Stimulated activated naive CD4-positive, alpha-beta T cell (primary cell): ENCODE measurements at places on chromosomes 3 and 15.

DNA sequence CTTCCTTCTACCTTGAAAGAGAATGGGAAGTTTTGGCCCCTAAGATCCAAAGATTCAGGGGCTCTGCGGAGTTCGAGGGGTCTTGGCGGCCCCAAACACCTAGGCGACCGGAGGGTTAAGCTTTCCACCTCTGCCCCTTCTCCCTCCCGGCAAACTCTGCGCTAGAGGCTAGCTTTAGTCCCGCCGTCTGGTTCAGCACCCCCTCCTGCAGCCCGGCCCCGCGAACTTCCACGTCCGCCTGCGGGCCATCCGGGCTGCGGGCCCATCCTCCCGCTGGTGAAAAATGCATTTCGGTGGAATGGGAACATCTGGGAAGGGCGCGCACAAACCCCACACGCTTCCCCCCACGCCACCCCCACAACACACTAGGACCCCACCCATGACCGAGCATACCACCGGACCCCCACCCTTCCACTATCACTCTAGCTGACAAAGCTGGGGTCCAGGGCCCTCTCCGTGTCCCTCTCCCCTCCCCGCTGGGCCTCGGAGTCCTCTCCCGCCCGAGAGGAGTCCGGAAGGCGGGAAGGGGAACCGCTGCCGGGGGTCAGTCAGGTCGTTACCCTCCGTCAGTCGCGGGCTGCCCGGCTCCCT is 1.0 kb downstream of the SHOX2 start:
- DNase-seq = no peak

- DNase-seq = no peak
Observed at GRCh38 chr3:132378846-132379245, 38.5 kb upstream of the DNAJC13 start.

DNA sequence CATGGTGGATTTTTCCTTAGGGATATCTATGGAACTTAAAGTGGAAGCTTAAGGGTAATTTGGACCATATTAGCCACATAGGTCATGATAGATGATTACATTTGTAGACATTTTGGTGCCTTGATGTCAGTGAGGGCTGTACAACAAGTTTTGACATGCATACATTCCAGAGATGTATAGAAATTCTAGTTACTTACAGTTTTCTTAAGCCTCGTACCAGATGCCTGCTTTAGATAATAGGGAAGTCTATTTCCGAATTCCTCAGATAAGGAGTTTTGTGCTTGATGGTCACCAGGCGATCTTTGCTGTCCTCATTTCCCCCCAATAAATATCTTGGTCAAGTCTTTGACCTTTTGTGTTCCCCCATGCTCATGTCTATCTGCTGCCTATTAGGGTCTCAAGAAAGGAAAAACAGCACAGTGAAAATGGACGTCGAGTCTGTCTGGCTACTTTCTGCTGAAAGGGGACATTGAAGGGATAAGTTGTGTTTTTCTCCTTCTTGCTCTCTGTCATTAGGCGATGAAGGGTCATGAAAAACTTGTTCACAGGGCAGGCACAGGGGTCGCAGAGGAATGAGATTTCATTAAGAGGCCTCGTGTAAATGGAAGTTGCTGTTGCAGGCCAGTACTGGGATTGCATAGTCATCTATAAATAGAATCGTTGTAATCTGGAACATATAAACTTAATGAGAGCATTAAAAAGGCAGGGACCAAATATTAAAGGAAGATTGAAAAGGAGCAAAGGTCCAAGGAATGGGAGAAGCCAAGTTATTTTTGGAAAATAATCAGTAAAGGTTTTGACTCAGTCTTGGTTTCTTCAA is 20.0 kb upstream of the SENP7 start:
- no peak for DNase-seq

- no peak for DNase-seq
Observed at GRCh38 chr15:63372753-63373152, 8.9 kb downstream of the CA12 start.

DNA sequence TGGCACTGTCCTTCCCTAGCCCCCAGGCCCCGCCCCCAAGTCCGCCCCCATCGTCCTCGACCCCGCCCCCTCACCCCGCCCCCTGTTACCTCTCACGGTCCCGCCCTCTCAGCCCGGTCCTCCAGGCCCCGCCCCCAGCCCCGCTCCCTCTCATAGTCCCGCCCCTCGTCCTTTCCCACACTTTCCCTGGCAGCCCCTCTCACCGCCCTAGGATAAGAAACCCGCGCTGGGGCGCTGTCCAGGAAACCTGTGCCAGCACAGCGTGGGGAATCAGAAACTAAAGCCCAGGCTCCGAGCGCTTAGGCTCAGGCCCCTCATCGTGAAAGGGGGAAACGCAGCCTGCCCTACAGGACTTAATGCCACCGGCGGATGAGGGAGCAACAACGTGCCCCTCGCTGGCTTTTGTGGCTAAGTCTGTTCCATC is 20.9 kb downstream of the TRPM1 start:
- peak; percentile 35 for DNase-seq

GRCh38 chr3:43629741-43630140 is 7.9 kb upstream of the ANO10 start:
- DNase-seq = no peak

GRCh38 chr15:38687340-38687739 is 122.7 kb upstream of the RASGRP1 start:
- no peak for DNase-seq

GRCh38 chr3:182246870-182247269 is 535.1 kb downstream of the SOX2 start:
- no peak for DNase-seq

GRCh38 chr3:3735919-3736318 is 63.3 kb upstream of the LRRN1 start:
- no peak for DNase-seq

DNA sequence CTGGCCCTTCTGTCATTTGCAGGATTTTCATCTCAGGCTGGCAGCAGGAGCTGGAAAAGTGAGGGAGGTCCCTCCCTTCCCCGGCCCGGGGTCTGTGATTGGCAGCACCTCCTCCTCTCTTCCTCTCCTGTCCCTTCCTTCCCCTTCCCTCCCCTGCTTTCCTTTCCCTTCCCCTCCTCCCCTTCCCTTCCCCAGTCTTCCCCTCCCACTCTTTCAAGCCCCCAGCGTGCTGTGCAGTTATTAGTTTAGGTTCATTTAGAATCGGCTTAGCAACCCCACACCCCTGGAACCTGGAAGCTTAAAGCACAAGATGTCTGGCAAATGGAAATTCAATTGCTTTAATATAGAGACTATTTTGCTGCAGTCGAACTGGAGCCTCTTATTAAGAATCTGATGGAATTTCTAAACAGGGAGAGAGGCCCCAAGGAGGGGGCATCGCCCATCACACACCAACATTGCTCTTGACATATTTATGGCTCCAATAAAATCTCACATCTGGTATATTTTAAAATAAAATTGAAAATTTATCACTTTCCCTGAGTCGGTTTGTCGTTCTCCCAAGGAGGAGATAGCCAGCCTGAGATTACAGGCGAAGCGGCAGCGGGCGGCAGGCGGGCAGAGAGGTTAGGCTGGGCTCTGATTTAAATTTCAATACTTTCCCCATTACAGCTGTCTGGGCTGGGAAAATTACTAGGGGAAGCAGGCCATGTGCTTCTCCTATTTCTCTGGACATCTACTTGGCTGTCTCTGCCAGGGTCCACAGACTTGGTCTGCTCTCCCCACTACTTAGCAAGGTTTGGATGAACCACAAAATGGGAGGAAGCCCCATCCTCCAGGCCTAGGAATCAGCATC is 98.9 kb downstream of the LINGO1 start:
- DNase-seq = no peak

DNA sequence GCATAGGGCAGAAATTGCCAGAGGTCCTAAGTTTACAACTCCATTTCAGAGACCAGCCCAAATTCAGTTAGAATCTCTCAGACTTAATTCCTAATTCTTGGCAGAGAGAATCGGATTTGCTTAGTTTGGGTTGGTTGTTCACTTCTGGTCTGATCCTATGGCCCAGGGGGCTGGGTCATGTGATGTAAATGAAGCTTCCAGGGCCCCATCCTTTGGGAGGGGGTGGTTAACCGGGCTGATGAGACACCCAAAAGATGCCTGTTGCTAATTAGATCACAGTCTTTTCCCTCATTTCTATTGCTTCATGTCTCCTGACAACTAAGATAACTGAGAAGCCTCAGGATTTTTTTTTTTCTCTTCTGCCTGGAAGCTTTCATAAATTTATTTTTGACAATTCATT is 11.1 kb upstream of the ZNF620 start:
- no peak for DNase-seq

GRCh38 chr15:59738676-59739075 is 49.6 kb upstream of the BNIP2 start:
- DNase-seq = no peak

DNA sequence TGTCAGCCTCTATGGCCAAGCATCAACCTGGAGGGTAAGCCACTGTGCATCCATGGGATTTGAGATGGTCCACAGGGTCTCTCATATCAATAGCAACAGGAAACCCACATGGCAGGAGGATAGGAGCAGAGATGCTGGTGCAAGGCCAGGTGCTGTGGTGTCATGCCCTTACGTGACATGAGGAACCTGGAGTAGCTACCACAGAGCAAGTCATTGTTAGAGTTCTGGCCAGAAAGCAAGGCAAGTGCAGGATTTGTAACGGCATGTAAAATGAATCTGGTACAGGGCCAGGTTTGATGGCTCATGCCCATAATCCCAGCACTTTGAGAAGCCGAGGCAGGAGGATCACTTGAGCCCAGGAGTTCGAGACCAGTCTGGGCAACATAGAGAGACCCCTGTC is 14.8 kb upstream of the ZNF774 start:
- DNase-seq = no peak

DNA sequence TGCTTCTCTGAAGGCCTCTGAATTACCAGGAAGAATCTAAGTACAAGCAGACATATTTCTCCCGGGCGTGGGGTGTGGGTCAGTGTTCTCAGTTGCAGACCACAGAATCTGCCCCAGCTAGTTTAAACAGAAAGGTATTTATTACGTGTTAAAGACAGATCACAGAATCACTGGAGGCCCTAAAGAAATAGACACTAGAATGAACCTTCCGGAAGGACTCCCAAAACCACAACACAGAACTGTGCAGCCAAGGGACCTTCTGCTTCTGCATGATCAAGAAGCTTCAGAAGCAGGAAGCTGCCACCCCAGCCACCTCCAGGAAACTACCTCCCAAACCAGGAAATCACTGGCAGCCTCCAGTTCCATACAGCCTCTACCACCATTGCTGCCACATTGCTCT is 32.7 kb upstream of the ZFAND6 start:
- DNase-seq = no peak

DNA sequence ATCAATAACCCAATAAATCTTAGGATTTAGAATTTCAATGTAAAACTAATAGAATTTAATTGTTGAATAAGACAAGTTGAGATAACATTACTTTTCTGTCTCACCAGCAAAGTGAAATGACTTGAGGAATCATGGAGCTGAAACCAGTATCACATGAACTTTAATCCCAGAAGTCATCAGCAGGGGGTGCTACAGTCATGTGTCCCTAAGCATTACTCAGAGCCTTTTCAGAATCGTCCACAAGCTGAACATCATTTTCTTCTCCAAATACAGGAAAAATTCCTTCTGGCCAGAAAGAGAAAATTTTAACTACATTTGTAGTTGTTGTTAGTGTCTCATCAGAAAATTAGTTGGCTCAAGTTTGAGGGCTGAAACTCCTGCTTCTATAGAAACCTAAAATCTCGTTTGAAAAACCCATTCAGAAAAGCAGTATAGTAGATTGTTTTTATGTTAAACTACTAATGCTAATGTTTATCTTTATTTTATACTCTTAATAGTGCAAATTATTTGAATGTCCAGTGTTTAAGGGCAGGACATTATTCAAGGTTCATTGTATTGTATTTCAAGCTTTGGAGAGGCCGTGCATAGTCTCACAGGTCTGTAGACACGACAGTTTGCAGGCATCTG is 384.1 kb downstream of the PLOD2 start:
- DNase-seq = no peak

DNA sequence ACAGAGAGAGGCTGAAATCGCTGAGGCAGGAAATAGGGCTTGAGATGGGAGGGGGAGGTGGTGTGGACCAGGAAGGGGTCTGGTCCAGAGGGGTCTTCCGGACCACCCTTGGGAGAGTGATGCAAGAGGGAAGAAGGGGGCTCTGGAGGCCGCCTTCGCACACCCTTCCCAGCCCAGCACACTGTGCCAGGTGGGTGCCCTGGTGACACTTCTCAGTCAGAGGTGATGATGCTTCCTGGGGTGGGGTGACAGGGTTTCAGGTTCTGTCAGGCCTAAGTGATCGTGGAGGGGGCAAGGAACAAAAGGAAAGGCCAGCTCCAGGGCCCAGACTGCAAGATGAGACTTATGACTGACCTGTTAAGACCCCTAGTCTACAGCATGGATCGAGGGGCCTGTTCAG is 12.7 kb downstream of the SEMA3G start:
- no peak for DNase-seq
